Activated naive CD4-positive, alpha-beta T cell treated with anti-CD3 and anti-CD28 coated beads for 36 hours (primary cell): ENCODE measurements at places on chromosomes 2 and 18. TPM values are rescaled to one million over a fixed set of nuclear protein-coding genes. Genes with fewer than 3 reads are reported as not detected.

DNA sequence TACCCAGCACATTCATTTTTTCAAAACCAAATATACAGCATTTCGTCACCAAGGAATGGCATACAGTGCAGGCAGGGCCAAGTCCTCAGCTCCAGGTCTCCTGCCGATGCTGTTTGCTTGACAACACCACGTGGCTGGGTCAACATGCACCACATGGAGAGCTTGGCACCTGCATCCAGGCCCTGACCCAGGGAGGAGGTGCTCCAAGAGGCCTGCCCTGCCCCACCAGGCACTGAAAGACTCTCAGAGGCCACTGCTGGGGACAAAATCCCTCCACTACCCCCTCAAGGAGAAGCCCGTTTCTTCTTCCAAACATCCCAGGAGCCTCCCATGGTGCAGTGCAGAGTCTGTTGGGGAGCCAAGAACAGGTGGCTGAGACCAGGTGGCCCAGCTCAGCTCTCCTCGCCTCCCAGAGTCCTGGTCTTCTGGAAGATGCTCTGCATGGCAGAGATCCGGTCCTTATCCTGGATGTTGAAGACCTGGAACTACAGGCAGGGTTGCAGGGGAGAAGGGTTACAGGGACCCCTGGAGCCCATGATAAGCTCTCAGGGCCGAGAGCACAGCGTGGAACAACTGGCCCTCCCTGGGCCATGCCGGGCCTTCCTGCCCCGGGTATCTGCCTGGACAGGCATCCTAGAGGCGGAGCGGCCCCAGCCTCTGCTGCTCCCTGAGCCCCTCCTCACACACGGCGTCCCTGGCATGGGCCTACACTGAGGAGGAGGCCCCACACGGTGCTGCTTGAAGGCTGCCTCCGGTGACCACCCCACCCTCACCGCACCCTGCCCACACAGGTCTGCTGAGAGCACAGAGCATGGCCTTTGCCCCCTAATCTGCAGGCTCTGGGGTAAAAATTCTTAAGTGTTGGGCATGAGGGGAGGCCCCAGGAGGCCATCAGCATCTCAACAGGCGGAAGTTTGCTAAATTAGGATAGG, 9.0 kb downstream of the MAB21L4 start:
- DNase-seq, result no peak

DNA sequence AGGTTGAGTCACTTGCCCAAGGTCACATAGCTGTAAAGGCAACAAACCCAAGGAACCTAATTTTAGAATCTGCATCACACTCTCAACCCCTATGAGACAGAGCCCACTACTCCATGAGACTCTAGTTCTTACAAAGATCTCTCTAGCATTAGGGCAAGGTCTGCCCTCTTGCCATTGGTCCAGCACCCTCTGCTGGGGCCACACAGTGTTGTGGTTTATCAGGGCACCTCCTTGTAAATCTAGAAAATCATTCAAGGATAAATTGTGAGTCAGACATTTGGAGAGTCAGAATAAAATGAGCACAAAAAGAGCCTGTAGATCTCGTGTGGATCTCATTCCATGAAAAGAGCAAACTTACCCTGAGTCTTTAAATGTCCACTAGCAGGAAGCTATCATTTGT, 91.2 kb downstream of the SLC8A1 start:
- DNase-seq, result no peak

DNA sequence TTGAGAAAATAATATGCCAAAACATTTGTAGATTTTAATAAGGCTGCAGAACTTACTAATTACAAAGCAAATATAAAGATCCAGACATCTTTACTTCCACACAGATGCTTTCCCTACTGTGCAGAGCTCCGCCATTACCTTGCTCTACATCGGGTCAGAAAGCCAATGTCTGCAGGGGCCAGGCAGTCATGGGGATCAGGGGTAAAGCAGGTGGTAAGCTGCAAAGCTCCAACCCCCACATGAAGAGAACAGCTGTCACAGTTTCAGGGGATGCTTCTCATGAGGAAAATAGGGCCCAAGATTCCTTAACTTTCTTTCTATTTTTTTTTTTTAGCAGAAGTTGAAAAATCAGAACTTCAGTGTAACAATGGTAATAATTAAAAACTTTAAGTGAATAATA, 102.7 kb downstream of the DCC start:
- no peak for DNase-seq

- no peak for DNase-seq
Measured at GRCh38 chr2:73269686-73270465, 14.4 kb downstream of the FBXO41 start.

DNA sequence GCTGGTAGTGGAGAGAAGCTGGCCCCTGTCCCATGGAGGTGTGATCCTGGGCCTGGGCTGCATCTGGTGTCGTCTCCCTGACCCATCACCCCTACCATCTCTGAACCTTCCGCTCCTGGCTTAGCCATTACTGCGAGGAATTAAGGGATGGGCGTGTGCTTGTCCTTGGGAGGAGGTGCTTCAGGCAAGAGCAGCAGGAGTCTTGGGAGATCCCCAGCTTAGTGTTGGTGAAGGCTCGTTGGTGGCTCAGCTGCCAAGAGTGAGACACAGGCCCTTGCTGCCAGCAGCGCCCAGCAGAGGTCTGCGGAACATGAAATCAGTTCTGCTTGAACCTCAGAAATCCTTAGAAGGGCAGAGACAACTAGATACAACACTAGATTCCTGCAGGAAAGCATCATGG, 59.9 kb upstream of the TGFA start:
- no peak for DNase-seq

- peak; percentile 77 for DNase-seq
Measured at GRCh38 chr2:170361090-170361936, 183.4 kb downstream of the MYO3B start.

- no peak for DNase-seq
Measured at GRCh38 chr18:42001801-42002200, 46.8 kb downstream of the PIK3C3 start.

DNA sequence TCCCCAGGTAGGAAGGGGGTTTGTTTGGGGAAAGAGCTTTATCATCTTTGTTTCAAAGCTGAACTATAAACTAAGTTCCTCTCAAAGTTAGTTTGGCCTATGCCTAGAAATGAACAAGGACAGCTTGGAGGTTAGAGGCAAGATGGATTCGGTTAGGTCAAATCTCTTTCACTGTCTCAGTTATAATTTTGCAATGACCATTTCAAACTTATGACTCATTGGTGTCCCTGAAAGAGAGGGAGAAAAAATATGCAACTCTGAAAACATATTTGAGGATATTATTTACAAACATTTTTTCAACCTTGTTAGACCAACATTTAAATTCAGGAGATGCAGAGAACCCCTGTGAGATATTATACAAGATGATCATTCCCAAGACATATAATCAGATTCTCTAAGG, 95.7 kb downstream of the EFEMP1 start:
- no peak for DNase-seq

DNA sequence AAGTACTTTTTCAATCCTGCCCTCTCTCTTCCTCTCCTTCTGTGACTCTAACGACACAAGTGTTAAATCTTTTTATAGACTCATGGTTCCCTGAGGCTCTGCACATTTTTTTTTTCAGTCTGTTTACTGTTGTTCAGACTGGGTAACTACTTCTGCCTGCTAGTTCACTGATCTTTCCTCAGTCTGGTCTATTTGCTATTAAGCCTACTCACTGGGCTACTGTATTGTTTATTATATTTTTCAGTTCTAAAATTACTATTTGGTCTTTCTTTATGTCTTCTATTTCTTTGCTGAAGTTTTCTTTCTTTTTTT, 21.3 kb downstream of the PPP3R1 start:
- DNase-seq, result no peak

- DNase-seq, result no peak
Measured at GRCh38 chr2:156242874-156243273, 89.6 kb downstream of the NR4A2 start.

DNA sequence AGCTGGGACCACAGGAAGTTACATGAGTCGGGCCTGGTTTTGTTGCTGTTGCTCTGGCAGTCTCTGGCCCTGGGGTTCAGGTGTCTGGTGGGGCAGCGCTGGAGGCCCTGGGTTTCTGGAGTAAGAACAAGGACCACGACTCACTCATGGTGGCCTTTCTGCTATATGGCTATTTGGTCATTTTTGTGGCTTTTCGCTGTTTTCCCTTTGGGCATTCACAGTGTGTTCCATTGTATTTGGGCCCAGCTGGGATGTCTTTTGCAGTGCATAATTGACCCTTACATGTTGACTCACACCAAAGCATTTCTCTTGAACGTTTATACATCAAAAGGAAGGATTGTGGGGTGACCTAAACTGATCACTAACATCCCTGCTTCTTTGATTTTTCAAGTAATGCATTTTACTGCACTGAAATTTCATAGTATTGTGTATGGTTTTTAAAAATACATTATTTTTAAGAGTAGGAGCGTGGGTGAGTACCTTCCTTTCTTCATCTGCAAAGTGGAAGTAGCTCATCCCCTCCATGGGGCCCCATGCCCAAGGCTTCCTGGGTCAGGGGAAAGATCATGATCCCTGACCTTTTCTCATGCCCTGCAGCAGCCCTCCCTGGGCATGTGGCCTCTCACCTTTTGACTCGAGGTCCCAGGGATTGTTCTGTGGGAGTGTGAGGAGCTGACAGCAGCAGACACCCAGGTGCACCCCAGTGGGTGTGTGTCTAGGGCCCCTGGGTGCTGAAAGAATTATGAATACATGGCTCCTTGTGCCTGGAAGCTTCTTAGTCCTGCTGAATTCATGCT, 225.5 kb downstream of the AGAP1 start:
- DNase-seq, result no peak

- DNase-seq, result no peak
Measured at GRCh38 chr2:15178946-15179345, 382.2 kb downstream of the NBAS start.

SUCLG1 gene
- 75.3 TPM for total RNA-seq

FSHR gene
- total RNA-seq, result not detected

IL1A gene
- 0.29 TPM for total RNA-seq

MYO5B gene
- total RNA-seq, result 0.12 TPM

PTGR3 gene
- 33.0 TPM for total RNA-seq

MERTK gene
- total RNA-seq, result 0.57 TPM

CYP27C1 gene
- total RNA-seq, result not detected

AQP4 gene
- total RNA-seq, result not detected

CAPN10 gene
- 28.5 TPM for total RNA-seq

C2orf80 gene
- not detected for total RNA-seq

THOC1 gene
- 63.5 TPM for total RNA-seq

DNAH6 gene
- 0.07 TPM for total RNA-seq
